ENCODE measurements at places on chromosomes 3 and 15.

DNA sequence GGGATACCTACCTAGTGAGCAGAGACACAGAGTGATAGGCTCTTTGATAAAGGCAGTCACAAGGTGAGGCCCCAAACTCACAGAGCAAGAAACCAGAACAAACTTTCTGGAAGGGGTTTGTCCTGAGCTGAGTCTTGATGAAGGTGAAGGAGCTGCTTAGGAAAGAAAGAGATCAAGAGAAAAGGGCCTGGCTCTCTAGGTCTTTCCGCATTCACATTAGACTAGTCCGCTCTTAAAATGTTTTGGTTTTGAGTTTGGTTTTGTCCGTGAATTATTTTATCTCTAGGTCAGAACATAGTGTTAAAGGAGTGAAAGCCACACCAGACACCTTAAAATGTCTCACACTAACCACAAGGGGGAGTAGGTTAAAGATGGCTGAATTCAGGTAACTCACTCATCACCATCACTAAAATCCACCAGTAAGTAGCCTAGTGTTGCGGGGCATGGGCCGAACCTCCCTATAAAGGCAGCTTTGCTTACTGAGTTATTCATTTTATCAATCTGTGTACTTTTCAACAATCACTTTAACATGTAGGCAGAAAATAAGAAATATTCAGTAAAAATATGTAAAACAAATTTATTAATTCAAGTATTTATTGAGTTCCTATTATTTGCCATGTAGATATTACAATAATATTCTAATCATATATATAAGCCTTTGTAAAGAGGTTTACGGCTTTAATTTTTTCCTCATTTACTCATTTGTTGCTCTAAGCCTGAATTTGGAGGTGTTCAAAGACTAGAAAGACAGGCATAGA, 121.5 kb upstream of the TSC22D2 start:
- DNase-seq: peak; percentile 63

- DNase-seq: peak; percentile 98
Observed at GRCh38 chr3:66115858-66116654, 77.3 kb upstream of the MAGI1 start.

DNA sequence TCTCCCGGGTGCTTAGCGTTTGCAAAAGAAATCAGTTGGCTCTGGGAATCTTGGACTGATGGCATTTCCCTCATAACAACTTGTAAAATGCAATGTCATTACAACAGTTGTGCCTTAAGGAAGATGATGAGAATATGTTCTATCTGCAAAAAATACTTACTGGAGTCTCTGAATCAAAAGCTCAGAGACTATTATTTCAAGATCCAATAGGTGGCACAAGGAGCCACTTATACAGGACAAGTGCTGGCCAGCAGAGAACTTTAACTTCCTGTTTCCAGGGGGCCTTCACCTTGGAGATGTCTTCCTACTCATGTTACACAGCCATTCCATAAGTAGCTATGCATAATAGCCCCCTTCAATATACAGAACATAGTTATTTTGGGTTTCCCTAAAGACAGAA, 8.9 kb upstream of the RPS27L start:
- DNase-seq: peak; percentile 48

- peak; percentile 41 for DNase-seq
Observed at GRCh38 chr3:129936757-129937156, 37.8 kb upstream of the TRH start.

DNA sequence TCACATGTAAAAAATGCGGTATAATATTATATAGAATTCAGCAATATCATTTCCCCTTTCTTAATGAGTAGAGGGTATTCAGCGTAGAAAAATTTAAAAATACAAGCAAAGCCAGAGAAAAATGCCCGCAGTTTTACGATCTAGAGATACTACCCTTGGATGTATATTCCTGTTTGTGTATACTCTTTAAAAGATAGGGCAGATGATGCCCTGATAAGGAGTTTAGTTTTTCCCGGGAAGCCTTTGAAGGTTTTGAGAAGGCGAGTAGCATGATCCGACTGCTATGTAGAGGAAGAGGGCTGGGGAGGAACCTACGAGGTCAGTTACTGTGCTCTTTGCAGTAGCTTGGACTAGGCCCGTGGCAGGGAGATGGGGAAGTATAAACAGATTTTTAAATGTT, 1.2 kb downstream of the YEATS2 start:
- DNase-seq: peak; percentile 41
